ENCODE measurements at places on chromosomes 1 and 21.

DNA sequence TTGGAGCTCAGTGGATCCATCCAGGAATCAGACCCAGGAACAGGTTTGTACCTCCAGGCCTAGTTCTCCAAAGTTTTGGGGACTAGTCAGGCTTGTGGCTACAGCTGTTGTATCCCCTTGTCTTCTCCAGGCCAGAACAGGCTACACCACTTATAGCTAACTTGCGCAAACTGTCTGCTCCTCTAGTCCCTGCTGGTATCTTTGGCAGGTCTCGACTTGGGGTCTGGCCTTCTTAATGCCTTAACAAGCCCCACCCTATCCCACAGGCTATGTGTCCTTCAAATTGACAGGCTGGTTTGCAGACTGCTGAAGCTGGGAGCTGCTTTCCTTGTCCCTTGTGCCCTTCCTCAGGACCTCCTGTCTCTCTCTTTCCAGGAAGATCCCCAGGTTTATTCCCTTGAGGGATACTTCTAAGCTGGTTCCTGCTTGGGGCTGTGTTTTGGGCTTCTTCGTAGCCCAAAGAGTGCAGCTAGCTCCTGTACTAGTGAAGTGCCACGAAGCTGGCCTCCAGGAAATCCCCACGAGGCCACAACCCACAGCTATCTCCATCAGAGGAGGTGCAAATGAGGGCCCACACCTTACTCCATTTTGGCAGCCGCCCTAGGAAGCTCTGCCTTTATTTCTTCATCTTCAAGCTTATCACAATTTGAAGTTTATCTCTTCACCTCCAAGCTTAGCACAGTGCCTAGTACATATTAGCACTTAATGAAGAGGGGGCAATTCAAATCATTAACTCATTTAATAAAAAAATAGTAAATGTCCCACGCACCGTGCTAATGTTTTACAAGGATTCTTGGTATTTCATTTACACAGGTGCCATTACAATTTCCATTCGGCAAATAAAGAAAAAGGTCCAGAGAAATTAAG is 683 bp upstream of the DMAP1 start:
- no peak for DNase-seq

DNA sequence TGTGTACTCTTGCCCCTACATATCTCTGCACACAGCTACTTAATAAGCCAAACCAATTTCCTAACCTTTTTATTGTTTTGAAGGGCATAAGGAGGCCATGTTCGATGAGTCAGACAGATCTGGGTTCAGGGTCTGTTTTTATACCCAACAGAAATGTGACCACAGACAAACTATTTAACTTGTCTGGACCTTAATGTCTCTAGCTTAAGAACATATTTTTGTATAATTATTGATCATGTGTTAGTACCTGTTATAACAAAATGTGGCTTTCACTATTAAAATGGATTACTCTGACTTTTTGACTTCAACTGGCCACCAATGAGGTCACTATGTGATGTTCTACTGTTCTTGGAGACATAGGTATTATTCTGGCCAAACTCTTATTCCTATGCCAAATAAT is 507.8 kb upstream of the USP24 start:
- DNase-seq = no peak

DNA sequence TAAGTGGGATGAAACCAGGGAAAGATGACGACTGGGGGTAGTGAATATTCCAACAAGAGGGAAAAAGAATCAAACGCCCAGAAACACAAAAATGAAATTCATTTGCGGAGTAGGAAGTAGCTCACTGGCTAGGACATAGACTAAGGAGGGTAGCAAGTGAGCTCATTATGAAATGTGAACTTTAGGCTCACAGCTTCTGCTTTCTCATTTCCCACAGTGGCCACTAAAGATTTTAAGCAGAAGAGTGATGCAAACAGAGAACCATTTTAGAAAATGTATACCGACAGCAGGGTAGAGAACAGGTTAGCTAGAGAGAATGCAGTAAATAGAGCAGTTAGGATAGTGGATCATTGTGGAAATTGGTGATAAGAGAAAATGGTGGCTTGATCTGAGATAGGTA is 3.5 kb downstream of the CD48 start:
- DNase-seq = no peak

GRCh38 chr1:198497326-198498102 is 43.0 kb downstream of the ATP6V1G3 start:
- DNase-seq = no peak
